A172 (cell line): ENCODE measurements at places on chromosomes 3 and 15. TPM values are rescaled to one million over a fixed set of nuclear protein-coding genes. Genes with fewer than 3 reads are reported as not detected.

The SLC28A2 gene
- total RNA-seq, result not detected in 2 replicates

The SEMA6D gene
- total RNA-seq, result not detected in 2 replicates

The THRB gene
- total RNA-seq, result not detected in 2 replicates

The CAMKV gene
- total RNA-seq, result not detected in 2 replicates

The GHSR gene
- total RNA-seq, result not detected in 2 replicates

The GOLGA8G gene
- not detected in 2 replicates for total RNA-seq

The AADAC gene
- total RNA-seq, result 2.3 and 2.8 TPM in 2 replicates

The CLDN16 gene
- 0.02 TPM in 1 of 2 replicates, not detected in the other for total RNA-seq

The HMG20A gene
- 17.0 and 21.1 TPM in 2 replicates for total RNA-seq

GRCh38 chr15:94951538-94951937 lies 720.2 kb downstream of the MCTP2 start:
- DNase-seq, result no peak

- no peak for DNase-seq
These were observed 6.5 kb upstream of the COL7A1 start for GRCh38 chr3:48601622-48601994.

DNA sequence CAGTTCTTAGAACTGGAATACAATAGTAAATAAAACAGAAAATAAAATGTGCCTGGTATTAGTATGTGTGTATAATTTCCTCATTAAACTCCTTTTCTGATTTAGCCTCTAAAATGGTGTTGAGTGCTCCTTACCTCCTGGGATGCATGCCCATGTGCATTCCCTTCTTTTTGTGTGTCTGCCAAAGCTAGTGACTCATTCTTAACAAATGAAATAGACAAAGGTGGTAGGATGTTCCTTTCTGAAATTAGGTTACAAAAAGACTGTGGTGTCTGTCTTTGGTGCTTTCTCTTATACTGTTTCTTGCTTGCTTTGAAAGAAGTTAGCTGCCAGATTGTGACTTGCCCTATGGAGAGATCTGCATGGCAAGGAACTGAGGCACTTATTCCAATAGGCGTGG lies 623.7 kb downstream of the GRM7 start:
- no peak for DNase-seq

DNA sequence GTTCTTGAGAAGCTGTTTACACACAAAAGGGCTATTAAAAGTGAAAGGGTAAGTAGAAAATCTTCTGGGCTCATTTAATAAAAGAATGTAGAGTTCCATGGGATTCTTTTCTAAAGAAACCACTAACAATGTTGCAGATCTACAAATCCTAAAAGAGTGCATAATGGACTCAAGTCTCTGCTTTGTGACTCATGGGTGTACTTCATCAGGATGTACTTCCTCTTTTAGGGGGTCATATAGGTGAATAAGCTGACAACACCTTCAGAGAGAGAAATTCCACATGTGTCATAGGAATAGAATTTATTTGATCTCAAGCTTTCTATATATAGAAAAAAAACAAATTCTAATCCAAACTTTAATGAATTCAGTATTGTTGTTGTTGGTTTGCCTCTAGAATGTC lies 355.5 kb downstream of the TIGIT start:
- peak; percentile 77 for DNase-seq

- no peak for DNase-seq
These were observed 105.9 kb downstream of the OTOL1 start for GRCh38 chr3:161602475-161602874.

DNA sequence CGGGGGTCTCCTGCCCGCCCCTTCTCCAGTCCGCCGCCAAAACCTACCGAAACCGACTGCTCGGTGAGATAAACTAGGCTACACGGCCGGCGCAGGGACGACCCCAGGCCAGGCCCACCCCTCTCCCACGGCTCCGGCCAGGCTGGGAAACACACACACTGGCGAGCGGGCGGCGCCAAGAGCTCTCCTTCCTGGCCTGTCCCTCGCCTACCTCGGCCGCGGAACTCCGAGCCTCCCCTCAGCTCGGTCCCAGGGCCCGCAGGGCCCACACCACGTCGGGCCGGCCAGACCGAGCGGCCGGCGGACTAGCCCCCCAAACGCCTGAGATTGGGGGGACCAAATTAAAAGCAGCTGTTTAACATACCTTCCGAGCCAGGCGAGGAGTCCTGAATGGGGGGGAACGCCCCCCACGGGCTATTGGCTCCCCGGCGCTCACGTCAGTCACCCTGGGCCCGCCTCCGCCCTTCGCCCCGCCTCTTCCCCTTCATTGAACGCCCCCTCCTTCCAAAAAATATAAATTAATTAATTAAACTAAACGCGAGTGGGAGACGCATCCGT lies 4.0 kb upstream of the SIN3A start:
- peak; percentile 66 for DNase-seq

DNA sequence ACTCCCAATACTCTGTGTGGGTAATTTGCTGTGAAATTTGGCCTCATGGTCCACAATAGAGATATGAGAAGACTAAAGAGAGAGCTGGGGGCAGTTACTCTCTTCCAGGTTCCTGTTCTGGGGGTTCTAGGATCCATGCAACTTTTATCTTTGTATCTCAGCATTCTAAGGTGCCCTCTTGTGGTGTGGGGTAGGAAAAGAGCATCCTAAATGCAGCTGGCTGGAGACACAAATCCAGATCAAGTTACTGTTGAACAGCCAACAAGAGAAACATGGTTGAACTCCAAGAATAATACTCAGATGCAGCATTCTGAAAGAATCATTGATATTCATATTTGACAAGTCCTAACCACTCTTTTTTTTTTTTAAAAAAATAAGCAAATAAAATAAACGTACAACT lies 238.2 kb downstream of the GREM1 start:
- peak; percentile 25 for DNase-seq

- DNase-seq, result no peak
These were observed 269.1 kb upstream of the CFAP20DC start for GRCh38 chr3:59318881-59319280.

DNA sequence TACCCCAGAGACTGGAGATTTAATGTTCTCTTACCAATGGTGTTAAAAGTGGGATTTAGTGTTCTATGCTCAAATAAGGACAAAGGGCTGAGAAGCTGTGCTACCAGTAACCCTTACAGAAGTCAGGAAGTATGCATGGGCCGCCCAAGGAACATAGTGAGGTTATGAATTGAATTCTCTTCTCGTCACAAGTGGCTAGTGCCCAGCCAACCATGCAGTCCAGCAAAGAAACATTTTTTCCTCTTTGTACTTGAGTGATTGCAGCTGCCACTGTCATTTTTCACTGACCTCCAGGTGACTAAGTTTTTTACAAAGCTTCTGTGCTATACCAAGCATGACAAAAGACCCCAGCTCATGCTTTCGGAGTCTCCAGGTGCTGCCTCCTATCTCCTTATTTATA lies 110.6 kb upstream of the DCBLD2 start:
- DNase-seq, result no peak

DNA sequence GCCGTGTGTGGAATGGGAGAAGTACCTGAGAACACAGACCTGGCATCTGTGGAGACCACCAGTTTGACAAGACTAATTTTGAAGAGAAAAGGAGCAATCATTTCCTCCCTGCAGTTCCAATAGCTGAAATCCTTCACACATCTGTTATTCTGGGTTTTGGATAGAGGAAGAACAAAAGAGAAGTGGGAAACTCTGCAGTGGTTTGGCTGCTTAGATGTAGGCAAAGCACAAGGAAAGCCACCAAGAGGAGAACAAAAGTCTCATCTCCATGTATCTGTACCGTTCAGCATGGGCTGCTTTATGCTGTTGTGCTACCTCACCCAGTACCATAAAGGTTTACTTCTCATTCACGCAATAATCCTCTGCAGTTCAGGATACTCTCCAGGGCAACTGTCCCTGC lies 153.1 kb upstream of the COL8A1 start:
- DNase-seq, result no peak

GRCh38 chr15:41115161-41115651 lies 874 bp downstream of the INO80 start:
- peak; percentile 11 for DNase-seq

- DNase-seq, result no peak
These were observed 384.2 kb downstream of the CGGBP1 start for GRCh38 chr3:87674397-87675161.

DNA sequence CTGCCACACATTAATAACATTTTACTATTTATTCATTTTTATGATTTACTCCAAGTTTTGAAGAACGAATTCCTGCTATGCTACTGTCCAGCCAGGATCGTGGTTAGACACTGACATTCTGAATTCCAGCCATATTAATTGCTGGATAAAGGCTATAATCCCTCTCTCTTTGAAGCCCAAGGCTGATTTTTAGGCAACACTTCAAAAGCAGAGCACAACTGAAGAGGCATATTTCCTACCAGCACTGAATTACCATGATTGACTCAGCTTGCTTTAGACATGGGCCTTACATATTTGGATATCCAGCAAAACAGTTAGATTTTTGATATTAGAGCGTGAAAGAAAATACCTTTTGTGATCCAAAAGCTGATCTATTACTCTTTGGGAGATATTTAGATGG lies 205.0 kb downstream of the ZIC1 start:
- no peak for DNase-seq

GRCh38 chr3:8769088-8769822 lies at the start of gene OXTR:
Gene OXTR, minus strand, starts transcription at chr3:8769613. Its CDS starts 1,426 bp downstream, at chr3:8768187.
- DNase-seq, result peak; percentile 82

DNA sequence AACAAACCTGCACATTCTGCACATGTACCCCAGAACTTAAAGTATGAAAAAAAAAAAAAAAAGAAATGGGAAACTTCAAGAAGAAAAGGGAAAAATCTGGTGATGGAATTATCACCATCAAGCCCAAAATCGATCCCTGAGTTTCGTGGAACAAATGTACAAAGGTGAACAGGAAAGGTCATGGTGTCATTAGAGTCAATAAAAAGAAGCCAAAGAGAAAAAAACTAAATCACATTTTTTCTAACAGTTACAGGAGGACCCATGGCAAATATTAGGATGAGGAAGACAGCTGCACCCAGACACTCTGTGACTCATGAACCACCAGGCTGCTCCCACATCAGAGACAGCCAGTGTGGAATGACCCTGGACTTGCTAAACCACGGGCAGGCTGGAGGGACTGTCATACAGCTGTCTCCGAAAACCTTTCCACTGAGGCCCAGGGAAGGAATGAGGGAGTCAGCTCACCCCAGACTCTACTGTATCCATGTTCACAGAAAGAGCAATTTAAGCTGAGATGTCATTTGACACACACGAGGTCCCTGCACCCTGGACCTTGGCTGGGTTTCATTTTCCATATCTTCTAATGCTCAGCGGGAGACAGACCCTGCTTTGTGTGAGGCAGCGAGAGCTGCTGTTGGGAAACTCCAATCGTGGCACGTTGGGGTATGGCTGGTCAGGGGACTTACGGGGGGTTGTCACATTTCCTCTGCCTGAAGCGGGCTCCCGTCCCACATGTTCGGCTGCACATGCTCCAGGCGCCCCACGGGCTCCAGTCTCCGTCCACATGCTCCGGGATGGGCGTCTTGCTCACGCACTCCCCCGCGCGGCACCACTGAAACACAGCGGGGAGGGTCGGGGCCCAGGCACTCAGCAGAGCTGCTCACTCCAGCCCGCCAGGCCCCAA lies 210.2 kb downstream of the ADAMTS17 start:
- DNase-seq, result no peak

DNA sequence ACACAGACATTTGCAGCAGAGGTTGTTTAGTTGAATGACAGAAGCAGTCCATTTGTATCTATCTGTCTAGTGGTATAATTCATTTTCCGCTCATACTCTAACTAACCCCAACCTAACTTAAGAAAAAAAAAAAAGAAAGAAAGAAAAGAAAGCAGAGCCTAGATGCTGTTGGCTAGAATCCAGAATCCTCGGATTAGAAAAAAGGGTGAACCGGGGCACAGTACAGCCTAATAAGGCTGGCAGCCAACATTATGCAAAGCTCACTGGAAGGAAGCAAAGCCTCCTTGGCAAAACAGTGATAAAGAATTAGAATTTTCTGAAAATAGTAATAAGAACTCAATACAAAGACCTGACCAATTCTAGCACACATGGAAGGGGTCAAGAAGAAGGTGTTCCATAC lies 640.8 kb downstream of the TUSC7 start:
- DNase-seq, result no peak
